ENCODE measurements at places on chromosomes 11 and 22.
A peak's percentile ranks its signal among the peaks of the same experiment; 100 is the strongest.

- no peak for DNase-seq
Observed at GRCh38 chr22:42068291-42068690, 2.3 kb downstream of the NAGA start.

DNA sequence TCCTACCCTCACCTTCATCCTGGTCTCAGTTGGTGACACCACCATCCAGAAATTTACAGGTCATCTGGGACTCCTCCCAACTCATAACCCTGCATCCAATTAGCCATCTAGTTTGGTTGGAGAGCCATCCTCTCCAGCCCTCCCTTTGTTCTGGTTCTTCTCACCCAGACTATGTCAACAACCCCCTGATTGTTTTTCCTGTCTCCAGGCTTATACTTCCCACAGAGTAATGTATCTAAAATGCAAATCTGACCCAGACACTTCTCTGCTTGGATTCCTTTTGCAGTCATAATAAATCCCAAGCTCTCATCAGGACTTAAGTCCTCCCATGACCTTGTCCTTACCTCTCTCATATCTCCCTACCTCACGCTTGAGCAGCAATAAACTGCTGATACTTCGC is 3.0 kb downstream of the TTC12 start:
- no peak for DNase-seq

GRCh38 chr11:70298243-70298915 is 27.9 kb downstream of the PPFIA1 start:
- DNase-seq, result no peak

- DNase-seq, result no peak
Observed at GRCh38 chr11:17604201-17604914, 57.3 kb downstream of the OTOG start.

GRCh38 chr11:61897387-61898246 is 6.3 kb upstream of the FADS3 start:
- peak; percentile 43 for DNase-seq

DNA sequence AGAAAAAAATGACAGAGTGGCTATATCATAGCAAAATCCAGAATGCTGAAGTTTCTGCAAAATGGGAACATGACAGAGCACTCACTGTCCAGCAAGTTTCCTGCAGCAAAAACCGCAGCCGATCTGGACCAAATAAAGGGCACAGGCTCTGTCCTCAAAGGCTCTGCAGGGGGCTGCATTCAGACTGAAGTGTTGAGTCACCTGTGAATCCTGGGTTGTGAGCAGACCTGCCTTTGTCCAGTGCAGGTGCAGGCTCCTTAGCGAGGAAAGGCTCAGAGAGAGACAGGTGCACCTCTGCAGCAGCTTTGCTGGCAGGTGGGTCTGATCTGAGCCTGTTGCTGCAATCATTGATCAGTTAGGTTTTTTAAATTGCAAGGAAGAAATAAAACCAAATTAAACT is 29.3 kb upstream of the NFAM1 start:
- DNase-seq, result no peak

- no peak for DNase-seq
Observed at GRCh38 chr11:32033491-32033890, 57.4 kb upstream of the RCN1 start.

DNA sequence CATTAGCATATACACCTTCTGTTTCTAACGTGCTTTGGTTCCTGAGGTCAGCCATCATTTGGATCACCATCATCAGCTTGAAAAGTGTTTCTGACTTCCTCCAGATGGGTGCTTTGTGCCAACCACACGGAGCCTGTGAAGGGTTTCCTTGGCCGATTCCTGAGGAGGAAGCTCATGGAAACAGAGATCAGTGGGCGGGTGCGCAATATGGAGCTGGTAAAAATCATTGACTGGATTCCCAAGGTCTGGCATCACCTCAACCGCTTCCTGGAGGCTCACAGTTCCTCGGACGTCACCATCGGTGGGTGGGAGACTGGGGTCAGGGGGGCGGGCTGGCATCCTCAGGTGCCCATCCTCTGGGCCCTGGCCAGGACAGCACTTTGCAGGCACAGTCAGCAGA is 54.8 kb downstream of the DBX1 start:
- no peak for DNase-seq

DNA sequence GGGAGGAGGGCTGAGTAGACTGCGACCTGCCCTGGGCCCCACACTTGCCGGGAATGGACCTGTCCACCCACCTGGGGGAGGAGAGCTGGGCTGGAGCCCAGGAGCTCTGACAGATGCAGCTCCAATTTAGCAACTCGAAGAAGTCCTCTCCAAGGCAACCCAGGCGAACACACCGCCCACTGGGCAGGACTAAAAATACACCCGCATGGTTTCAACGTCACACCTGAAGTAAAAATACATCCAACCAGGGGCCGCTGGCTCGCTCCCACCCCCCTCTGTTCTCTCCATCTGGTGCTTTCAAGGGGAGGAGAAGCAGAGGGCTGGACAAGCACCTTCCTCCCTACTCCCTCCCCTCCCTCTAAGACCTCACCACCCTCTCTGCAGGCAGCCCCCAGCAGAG is 119.9 kb downstream of the FEZ1 start:
- DNase-seq, result no peak

DNA sequence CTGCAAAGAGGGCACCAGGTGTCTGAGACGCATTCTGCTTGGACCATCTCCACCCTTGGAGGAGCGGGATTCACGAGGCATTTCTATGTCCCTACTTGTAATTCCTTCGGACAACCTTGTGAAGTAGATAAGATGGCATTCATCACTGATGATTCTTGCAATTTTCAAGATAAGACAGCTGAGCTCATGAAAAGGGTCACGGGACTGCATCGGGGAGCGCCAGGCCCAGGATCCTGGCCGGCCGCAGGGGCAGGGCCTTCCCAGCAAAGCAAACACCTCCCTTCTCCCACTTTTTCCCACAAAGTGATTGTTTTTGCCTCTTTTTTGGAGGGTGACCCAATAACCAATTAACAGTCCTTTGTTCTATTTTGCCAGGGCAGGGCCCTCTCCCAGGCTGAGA is 8.4 kb downstream of the LIF start:
- DNase-seq, result no peak

DNA sequence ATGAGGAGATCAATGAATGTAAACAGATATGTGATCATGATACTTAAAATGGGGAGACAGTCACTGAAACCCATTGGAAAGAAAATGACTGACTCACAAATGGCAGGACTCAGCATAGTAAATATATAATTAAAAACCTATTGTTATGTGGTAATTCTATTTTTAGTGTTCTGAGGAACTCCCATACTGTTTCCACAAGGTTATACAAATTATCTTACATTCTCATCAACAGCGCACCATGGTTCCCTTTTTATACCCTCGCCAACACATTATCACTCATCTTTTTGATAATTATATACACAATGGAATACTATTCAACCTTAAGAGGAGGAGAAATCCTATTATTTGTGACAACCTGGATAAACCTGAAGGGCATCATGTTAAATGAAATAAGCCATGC is 17.1 kb downstream of the OR5B21 start:
- no peak for DNase-seq

- no peak for DNase-seq
Observed at GRCh38 chr11:27754035-27755017, 54.1 kb upstream of the BDNF start.

GRCh38 chr11:73547706-73548595 is 50.0 kb downstream of the FAM168A start:
- DNase-seq, result no peak

DNA sequence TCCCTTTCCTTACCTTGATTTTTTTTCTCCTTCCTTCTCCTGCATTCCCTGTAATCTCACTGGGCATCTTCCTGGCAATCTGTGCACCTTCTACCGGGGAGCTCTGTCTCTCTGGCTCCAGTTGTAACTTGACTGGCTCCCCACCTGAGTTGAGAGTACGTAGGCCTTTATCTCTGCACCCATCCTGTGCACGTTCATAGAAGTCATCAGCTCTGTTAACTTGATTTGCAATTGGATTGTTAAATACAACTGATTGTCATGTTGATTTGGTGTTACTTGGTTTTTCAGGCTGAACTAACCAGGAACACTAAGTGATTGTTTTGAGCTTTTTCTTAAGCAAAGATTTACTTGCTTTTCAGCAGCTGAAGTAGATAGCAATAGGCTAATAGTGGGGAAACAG is 11.8 kb downstream of the SWAP70 start:
- no peak for DNase-seq

DNA sequence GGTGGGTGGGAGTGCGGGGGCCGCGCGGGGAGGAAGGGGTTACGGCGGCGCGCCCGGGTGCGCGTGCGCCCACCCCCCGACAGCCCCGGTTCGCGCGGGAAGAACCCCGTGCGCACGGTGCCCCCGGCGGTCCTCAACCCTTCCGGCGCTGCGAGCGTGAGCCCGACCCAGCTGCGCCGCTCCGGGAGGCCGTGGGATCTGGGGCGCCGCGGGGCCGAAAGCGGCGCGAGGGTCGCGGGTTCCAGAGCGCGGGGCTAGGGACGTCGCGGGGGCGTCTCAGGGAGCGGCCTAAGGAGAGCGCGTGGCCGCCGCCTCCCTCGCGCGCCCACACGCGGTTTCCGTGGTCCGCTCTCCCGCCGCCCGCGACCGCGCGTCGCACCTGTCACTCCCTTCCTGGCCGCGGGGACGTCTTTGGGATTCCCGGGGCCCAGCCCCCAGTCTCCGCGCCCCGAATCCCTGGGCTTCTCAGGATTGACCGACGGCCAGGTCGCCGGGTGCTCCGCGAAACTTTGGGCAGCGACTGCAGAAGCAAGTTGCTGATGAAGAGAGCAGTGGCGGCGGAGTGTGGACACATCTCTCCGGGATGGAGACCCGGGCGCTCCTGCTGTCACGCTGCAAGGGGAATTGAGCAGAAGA is 582 bp downstream of the SREBF2 start:
- no peak for DNase-seq

- DNase-seq, result no peak
Observed at GRCh38 chr11:2837096-2837601, 48.4 kb downstream of the CDKN1C start.

DNA sequence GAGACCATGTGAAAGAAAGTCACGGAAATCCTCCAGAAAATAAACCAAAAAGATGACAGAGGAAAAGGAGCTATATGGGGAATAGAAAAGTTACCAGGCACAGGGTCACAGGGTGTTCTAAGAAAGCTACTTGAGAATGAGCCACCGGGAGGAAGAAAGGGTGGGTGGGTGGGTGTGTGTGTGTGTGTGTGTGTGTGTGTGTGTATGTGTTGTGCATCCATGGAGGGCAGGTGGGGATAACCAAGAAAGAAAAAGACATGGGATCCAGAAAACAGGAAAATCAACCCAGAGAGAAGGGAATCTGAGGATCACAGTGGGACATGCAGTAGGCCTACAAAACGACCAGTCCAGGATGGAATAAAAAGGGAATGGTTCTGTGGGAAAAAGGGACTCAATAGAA is 3.7 kb downstream of the APOL2 start:
- DNase-seq, result no peak

GRCh38 chr11:66190786-66191185 is 77.7 kb upstream of the RAB1B start:
- no peak for DNase-seq

- DNase-seq, result no peak
Observed at GRCh38 chr11:112156956-112157766, 6.7 kb downstream of the IL18 start.

DNA sequence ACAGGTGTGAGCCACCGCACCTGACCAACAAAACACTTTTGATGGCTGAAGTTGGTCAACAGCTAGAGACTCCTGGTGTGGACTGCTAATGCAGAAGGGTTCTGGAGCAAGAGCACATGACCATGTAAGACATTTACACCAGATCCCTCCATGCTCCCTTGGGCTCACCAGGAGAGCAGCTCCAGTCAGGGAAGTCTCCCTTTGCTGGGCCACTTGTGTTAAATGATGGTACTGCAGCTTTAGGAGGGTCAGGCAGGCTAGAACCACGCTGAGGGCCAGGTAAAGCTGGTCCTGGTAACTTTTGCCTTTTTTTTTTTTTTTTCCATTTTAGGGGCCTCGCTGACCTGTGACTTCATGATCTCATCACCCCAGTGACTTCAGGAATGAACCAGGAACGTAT is 146.4 kb downstream of the FBXO7 start:
- no peak for DNase-seq

DNA sequence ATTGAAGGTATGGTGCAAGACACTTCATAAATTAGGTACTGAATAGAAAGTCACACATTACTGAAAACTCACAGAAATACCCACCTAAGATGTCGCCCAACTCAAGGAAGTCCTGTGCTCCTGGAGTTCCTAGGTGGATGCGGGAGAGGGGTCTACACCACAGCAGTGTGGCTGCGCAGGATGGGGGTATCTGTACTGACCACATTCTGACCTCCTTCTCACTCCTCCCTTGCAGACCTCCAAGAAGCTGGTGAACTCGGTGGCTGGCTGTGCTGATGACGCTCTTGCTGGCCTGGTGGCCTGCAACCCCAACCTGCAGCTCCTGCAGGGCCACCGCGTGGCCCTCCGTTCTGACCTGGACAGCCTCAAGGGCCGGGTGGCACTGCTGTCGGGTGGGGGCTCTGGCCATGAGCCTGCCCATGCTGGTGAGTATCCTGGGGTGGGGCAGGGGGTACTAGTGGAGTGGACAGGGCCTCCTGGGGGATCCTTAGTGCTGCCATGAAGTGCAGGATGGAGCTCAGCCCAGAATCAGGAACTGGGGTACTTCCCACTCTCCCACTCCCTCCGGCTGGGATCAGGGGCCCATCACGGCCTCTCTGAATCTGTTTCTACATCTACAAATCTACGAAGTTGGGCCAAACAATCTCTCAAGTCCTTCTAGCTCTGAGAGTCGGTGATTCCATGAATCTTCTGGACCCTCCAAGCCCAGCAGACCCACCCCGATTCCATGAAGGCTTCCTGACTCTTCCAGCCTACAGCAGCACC is 4.9 kb downstream of the TKFC start:
- no peak for DNase-seq

- no peak for DNase-seq
Observed at GRCh38 chr11:502288-503178, 4.5 kb downstream of the RNH1 start.

DNA sequence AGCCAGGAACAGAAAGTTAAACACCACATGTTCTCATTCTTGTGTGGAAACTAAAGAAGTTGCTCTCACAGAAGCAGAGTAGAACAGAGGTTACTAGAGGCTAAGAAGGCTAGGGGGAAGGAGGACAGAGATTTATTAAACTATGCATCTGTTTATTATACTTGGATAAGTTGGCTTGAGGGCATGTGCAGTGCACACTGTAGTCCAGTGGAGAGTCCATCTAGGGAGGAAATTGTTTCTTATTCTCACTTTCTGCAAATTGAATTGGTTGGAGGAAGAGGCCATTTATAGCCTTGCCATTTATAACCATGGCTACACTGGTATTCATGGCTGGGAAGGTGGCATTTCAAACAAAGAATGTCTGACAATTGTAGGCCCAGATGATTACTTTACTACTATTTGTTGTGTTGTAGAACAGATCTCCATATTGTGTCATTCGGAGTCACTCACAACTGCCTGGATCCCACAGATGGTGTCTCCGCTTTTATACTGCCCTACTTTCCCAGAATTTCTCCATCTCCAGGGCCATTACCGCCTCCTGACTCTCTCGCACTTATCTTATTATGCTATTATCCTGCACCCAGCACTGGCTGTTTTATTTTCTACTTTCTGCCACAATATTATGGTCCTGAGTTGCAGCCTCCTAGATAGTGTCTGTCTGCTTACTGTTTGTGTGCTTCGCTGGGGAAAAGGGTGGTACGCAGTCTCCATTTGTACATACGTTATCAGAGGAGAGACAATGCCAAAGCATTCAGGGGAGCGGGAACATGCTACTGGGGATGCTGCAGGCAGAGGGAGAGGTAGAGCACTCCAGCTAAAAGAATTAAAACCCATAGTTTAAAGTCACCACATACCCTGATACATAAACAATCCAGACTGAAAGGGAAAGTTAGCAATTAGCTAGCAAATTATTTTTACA is 169.3 kb upstream of the BLID start:
- no peak for DNase-seq

Data from stimulated activated CD8-positive, alpha-beta memory T cell treated with anti-CD3 and anti-CD28 coated beads, Interleukin-4, amount 100 ng/mL, for 4 hours (primary cell).